Stimulated activated CD4-positive, alpha-beta T cell treated with anti-CD3 and anti-CD28 coated beads, Interleukin-2, amount 100 ng/mL, for 48 hours (primary cell): ENCODE measurements at places on chromosomes 12 and 14.

DNA sequence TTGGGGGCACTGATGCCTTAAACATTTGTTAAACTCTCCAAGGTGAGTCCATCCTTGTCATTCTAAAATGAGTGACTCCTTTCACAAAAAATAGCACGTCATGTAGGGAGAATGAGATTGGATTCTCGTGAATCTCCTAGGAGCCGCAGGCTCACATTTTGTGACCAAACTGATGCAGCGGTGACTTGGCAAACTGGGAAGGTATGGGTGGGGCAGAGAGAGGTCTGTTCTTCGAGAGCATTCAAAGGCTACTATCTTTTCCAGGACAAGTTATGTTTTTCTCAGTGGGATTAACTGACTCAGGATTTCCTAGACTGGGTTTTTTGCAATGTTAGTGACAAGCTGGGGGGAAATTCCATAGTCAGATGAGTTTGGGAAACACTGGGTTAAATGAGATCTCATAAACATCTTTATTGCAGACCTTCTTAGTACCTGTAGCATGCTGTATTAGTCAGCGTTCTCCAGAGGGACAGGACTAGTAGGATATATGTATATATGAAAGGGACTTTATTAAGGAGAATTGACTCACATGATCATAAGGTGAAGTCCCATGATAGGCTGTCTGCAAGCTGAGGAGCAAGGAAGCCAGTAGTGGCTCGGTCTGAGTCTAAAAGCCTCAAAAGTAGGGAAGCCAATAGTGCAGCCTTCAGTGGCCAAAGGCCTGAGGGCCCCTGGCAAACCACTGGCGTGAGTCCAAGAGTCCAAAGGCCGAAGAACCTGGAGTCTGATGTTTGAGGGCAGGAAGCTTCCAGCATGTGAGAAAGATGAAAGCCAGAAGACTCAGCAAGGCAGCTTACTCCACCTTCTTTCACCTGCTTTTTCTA is 61.0 kb downstream of the FOXN4 start:
- no peak for DNase-seq

GRCh38 chr14:81435391-81436295 is 35.5 kb upstream of the STON2 start:
- peak; percentile 8 for DNase-seq

GRCh38 chr12:88793096-88793495 is 212.8 kb upstream of the KITLG start:
- DNase-seq: no peak

- peak; percentile 83 for DNase-seq
Observed at GRCh38 chr12:130838951-130839769, at the start of gene STX2. Gene STX2, minus strand, starts transcription at chr12:130839250. Its CDS starts 151 bp downstream, at chr12:130839099.

- DNase-seq: no peak
Observed at GRCh38 chr12:86015026-86015425, 140.9 kb downstream of the NTS start.

GRCh38 chr12:57889500-57889989 is 43.0 kb upstream of the CTDSP2 start:
- DNase-seq: no peak

- DNase-seq: no peak
Observed at GRCh38 chr12:100867639-100868393, 73.2 kb downstream of the ANO4 start.

GRCh38 chr14:97458255-97458654 is 661.1 kb downstream of the VRK1 start:
- no peak for DNase-seq

DNA sequence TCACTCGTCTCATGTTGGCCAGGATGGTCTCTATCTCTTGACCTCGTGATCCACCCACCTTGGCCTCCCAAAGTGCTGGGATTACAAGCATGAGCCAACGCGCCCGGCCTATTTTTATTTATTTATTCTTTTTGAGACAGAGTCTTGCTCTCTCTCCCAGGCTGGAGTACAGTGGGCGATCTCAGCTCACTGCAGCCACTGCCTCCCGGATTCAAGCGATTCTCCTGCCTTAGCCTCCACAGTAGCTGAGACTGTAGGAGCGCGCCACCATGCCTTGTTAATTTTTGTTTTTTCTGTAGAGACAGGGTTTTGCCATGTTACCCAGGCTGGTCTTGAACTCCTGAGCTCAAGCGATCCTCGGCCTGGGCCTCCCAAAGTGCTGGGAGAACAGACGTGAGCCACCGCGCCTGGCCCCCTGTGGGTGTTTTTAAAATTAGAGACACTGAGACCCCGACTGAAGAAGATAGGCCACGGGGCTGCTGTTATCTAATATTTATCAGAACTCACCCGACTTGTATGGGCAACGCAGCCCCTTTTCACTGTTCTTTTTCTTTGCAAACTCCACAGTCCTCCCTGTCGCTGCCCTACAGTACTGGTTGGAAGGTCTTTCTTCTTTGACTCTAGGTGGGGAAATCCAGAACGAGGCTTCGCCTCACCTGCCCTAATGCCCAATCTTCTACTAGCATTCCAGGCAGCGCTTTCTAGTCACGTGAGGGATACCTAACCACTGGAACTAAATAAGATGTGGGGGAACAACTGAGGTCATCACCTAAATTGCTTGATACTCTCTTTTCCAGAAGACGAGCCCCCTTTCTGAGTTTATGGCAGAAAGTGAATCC is 1.4 kb upstream of the GABARAPL1 start:
- DNase-seq: no peak

- no peak for DNase-seq
Observed at GRCh38 chr12:93780101-93780641, 103.0 kb downstream of the CRADD start.

- DNase-seq: peak; percentile 48
Observed at GRCh38 chr12:2057041-2057794, 4.4 kb downstream of the CACNA1C start.

DNA sequence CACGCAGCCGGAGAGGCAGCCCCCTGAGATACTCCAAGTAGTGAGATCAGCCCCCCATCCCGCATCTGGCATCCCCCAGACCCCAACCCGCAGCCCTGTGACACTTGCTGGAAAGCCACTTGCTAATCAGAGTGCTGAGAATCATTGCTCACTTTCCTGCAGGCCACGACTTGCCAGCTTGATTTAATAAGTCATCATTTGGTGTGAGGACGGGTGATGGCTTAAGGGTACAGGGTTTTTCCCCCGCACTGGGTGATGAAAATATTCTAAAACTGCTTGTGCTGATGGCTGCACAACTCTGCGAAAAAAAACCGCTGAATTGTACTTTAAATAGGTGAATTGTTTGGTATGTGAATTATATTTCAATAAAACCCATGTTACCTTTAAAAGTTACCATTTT is 171.2 kb downstream of the FOXN3 start:
- DNase-seq: no peak

DNA sequence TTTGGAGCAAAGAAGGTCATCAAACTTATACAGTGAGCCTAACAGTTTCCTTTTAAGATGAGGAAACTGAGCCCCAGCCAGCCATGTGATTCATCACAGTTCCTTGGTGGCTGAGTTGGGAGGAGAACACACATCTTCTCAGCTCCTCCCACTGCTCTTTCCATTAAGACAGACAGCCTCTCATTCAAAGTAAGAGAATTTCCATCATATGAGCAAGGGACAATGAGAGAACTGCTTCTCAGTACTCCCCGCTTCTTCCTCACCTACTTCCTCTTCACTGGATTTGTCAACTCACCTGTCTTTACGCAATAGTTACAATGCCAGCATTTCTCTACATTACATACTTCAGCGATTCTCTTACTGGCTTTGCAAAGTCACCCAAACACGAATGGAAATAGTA is 2.2 kb downstream of the IFNG start:
- DNase-seq: no peak

- DNase-seq: no peak
Observed at GRCh38 chr12:44217146-44217883, 381.4 kb downstream of the TMEM117 start.

- DNase-seq: no peak
Observed at GRCh38 chr12:6768990-6769389, 2.8 kb downstream of the PTMS start.

- DNase-seq: no peak
Observed at GRCh38 chr12:89789862-89790261, 81.2 kb upstream of the ATP2B1 start.

- DNase-seq: no peak
Observed at GRCh38 chr12:89877671-89878070, 169.0 kb upstream of the ATP2B1 start.
